ENCODE measurements at places on chromosomes 2 and 18.

GRCh38 chr18:4433717-4434116 is 21.4 kb downstream of the DLGAP1 start:
- no peak for DNase-seq

- DNase-seq: no peak
These were observed 373.5 kb upstream of the MYT1L start for GRCh38 chr2:2704428-2705090.

GRCh38 chr2:220871909-220872308 is 700.2 kb downstream of the EPHA4 start:
- no peak for DNase-seq

DNA sequence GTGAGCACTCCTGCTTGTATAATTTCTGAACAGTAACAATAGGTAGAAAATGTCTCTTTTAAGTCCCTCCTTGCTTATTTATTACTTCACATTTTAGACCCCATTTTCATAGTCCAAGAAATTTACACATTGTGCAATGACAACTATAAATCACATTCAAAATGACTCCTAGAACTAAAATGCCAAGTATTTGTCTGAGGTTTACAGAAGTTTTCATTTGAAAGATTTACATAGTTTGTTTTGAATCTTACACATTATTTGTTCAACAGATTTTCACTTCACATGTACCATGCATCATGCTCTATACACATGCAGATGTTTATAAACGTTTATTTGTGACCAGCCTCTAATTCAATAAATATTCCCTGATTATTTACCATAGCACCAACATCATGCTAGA is 15.7 kb upstream of the TRIB2 start:
- no peak for DNase-seq

DNA sequence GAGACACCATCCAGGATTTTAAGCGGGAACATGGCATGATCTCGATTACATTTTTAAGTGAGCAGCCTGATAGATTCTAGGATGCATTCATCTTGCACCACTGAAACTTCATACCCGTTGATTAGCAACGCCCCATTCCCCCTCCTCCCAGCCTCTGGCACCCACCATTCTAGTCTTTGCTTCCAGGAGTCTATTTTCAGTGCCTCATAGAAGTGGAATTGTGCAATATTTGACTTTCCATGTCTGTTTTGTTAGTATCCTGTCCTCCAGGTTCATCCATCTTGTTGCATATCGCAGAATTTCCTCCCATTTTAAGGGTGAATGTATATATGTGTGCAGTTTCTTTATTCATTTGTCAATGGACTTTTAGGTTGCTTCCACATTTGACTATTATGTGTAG is 20.9 kb upstream of the SLC66A3 start:
- DNase-seq: no peak
